ENCODE measurements at places on chromosomes 4 and X. TPM values are rescaled to one million over a fixed set of nuclear protein-coding genes. Genes with fewer than 3 reads are reported as not detected.

GRCh38 chr4:26126143-26126718, 194.6 kb upstream of the RBPJ start:
- DNase-seq = no peak

- no peak for DNase-seq
Measured at GRCh38 chr4:139641218-139641617, 24.4 kb upstream of the MGST2 start.

- no peak for DNase-seq
Measured at GRCh38 chrX:46209768-46210167, 335.5 kb downstream of the ZNF674 start.

C4orf46 gene
- total RNA-seq = 4.3 TPM

GRCh38 chr4:21592970-21593670, 355.5 kb downstream of the KCNIP4 start:
- DNase-seq = no peak

ADAM29 gene
- 0.64 TPM for total RNA-seq

GRCh38 chrX:155819966-155820491, 61.1 kb upstream of the VAMP7 start:
- peak; percentile 58 for DNase-seq

GRCh38 chrX:134374294-134374693, 85.7 kb upstream of the HPRT1 start:
- no peak for DNase-seq

DNA sequence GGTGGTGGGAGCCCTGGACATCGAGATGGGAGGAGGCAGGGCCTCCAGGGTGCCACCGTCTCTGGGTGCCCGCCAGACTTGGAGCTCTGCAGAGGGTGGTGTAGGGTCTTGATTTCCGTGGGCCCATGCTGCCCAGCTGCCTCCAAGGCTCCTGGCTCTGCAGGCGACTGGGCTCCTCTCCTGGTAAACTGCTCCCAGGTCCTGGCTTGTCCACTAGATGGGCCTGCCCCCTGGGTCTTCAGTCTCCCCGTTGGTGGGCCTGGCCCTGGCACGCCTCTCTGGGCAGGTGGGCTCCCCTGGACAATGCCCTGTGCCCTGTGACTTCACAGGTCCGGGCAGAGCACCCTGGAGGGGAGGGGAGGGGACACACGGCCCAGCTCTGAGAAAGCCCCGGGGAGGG, 7.7 kb downstream of the FGFR3 start:
- no peak for DNase-seq

DNA sequence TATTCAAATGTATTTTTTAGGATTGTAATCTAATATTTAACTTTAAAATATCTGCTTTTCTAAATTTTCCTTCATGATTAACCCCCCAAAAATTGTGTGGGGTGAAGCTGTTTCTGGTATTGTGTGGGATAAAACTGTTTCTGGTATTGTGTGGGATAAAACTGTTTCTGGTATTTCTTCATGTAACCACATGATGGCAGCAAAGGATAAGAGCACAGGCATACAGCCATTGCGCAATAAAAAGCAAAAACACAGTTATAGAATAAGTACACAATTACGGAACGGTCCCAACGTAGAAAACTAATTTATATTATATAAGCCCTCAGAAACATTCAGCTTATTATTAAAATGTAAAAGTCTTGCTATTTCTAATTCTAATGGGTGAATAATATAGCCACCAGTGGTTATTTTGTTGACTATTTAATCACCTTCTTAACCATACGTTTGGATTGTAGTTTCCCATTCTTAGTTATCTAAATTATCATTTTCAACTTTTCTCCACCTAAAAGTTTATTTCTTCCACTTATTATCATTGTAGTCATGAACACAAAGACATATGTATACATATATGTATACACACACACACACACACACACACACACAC, 333.9 kb upstream of the FSTL5 start:
- DNase-seq = no peak

DNA sequence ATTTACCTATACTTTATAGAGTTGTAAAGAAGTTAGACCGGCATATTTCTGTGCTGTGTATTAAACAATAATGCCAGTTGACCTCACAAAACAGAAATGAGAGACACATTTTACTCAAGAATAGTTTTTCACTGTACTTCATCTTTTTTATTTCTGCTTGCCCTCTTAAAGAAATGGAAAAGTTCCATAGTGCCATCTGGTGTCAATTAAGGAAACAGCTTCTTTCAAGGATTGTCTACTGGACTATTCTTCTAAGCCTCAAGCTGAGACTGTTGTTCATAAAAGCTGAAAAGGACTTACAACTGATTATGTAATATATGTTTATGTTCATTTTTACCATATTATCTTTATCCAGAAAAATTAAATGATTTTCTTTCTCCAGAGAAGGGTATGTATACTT, 1523.7 kb downstream of the ARAP2 start:
- DNase-seq = no peak

ZNF827 gene
- total RNA-seq = 221 TPM

CNKSR2 gene
- total RNA-seq = 10.0 TPM

DNA sequence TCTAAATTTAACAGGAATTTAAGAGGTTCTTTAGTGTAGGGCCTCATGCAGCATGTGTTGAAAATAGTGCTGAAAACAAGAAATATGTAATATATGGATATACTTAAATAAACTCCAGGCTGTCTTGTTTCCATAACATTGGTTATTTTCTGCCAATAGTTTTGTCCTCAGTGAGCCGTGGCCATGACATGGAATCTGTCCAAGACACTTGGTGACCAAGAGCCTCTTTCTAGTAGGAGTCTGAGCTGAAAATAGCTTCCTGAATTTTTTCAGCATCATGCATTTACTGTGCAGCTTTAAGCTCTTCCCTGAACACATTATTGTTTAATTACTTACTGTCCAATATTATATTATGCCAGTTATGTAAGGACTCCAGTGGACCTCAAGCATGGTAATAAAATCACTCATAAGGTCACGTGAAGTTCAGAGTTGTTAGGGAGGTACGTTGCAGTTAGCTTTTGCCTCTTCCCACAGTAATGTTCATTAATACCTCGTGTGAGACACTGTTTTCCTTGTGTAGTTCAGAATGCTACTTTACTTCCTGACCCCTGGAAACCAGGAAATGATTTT, 488.2 kb downstream of the GRID2 start:
- no peak for DNase-seq

C4orf54 gene
- total RNA-seq = 0.32 TPM

DNA sequence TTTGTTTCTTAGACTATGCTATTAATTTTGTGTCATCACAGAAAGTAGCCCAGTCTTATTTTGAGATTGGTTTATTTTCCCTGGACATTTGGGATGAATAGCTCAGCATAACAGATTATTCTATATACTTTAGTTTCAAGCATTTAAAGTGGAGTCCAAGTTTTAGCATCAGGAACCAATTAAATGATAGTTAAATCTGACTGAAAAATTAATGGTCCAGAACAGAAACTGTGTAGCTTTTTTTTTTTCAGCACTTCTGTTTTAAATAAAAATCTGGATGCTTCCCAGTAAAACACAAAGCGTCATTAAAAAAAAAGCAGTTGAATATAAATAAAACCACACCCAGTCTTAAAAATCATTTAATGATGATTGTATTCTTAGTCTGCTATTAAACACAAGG, 59.4 kb upstream of the PITX2 start:
- no peak for DNase-seq

DNA sequence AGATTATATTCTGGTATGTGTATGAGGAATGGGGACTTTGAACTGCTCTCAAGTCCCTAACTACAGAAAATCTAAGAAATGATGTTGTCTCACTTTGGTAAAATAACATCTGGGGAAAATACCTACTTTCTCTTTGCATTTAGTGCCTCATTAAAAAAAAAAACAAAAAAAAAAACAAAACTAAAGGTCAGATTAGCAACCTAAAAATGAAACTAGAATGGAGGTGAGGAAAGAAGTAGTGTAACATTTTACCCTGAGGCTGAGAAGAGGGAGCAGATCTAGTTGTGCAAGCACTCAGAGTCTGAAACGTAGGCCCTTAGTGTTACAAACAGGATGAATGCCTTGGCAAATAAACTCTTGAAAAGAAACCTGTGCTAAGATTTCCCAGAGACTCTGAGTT, 56.0 kb downstream of the VGLL1 start:
- no peak for DNase-seq

CENPVL1 gene
- total RNA-seq = 3.0 TPM

GRCh38 chrX:150763810-150764209, 70.6 kb downstream of the MTMR1 start:
- DNase-seq = no peak

DNA sequence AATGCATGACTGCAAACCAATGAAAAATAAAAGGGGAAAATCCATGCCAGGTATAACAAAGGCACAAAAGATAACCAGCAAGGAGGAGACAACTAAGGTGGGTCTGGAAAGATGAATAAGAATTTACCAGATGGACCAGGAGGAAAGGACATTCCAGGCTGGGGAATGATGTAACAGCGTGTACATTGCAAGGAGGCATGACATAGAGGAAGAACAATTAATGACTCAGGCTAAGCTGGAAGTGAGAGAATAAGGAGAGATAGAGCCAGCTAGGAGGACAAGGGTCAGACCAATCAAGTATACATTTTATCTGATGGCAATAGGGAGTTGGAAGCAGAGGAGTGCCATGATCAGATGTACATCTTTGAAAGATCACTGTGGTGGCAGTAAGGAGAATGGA, 57.0 kb downstream of the MTMR8 start:
- no peak for DNase-seq

PRR32 gene
- not detected for total RNA-seq

- DNase-seq = no peak
Measured at GRCh38 chrX:85963736-85964135, 83.6 kb downstream of the CHM start.

DNA sequence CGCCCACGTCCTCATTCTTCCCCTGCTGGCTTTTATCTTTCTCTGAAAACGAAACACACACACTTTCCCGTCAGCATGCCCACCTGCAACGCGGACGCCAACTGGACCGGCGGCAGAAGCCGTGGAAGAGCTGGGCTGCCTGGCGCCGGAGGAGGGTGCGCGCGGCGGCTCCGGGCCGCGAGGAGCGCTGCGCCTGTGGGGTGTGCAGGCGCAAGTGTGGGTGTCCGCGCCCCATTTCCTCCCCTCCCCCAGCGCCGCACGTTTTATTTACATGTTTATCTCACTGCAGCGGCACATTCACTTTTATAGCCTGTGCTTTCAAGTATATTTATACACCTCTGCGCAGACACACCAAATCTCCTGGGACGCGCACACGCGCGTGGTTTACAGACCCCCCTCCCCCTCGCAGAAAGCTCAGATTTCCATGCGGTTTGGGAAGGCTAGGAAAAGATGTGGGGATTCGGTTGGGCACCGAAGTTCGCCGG, 1.5 kb downstream of the PITX2 start:
- DNase-seq = no peak

DNA sequence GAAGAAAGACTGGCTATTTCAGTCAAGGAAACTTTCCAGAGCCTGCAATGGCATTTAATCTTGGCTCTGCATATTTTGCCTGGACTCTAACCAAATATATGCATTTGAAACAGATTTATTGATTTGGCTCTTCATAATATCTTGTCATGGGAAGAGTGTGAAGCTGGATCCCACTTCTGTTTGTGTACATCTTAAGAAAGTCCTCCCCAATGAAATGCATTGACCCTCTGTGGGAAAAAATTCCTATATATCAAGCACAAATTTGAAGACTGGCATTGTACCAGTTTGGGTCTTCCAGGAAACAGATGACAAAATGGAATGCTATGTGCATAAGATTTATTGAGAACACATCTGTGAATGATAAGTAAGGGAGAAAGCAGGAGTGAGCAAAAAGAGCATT, 897.3 kb upstream of the TENM3 start:
- no peak for DNase-seq
